ENCODE measurements at places on chromosomes 12 and 14.

DNA sequence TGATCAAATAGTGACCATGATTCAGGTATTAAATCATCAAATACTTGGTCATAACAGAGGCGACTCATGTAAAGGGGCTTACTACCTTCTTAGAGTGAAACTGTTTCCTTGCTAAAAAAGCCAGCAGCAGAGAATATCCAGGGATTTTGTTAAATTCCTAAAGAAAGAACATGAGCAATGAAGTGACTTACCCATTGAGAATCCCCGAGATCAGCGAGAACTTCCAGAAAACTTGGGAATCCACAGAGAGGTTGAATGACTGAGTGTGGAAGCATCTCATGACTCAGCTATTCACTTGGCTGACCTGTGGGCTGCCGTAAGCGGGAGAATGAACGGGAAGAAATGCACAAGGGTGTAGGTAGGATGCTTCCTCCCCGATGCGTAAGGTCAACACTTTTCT, 85.3 kb upstream of the KCNA1 start:
- no peak for DNase-seq

DNA sequence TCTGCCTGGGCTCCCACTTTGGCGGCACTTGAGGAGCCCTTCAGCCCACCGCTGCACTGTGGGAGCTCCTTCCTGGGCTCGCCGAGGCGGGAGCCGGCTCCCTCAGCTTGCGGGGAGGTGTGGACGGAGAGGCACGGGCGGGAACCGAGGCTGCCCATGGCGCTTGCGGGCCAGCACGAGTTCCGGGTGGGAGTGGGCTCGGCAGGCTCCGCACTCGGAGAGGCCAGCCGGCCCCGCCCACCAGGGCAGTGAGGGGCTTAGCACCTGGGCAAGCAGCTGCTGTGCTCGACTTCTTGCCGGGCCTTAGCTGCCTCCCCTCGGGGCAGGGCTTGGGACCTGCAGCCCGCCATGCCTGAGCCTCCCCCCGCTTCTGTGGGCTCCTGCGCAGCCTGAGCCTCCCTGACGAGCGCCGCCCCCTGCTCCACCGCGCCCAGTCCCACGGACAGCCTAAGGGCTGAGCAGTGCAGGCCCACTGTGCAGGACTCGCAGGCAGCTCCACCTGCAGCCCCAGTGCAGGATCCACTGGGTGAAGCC, 44.6 kb downstream of the R3HDM2 start:
- no peak for DNase-seq

GRCh38 chr12:120416490-120417216, 21.3 kb upstream of the COX6A1 start:
- DNase-seq: no peak

DNA sequence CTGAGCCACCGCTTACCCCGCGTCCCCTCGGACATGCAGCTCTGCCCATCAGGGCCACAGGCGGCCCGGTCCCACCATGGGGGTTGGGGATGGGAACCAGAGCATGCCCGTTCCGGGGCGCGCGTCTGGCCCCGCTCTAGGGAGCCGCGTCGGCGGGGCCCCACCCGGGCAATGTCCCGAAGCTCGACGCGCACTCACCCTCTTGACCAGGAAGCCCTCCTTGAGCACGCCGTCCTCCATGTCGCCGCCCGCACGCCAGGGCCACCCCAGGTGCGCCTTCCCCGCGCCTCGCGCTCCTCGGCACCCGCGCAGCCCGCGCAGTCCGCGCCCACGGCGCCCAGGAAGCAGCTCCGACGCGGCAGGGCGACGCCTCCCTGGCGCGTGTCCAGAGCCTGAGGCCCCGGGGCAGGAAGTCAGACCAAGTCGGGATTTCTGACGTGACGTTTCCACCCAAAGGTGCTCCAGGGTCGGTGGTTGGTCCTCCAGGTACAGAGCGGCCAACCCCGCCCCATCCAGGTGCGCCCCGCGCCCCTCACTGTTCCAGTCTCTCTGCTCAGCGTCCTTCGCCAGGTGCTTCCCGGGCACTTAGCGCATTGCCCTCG, at the start of gene PLEK2:
Gene PLEK2 (minus strand): TSS at position 346 of the 602 bp plus-strand sequence. CDS start 106 bp downstream, at position 240.
- DNase-seq: peak; percentile 73

DNA sequence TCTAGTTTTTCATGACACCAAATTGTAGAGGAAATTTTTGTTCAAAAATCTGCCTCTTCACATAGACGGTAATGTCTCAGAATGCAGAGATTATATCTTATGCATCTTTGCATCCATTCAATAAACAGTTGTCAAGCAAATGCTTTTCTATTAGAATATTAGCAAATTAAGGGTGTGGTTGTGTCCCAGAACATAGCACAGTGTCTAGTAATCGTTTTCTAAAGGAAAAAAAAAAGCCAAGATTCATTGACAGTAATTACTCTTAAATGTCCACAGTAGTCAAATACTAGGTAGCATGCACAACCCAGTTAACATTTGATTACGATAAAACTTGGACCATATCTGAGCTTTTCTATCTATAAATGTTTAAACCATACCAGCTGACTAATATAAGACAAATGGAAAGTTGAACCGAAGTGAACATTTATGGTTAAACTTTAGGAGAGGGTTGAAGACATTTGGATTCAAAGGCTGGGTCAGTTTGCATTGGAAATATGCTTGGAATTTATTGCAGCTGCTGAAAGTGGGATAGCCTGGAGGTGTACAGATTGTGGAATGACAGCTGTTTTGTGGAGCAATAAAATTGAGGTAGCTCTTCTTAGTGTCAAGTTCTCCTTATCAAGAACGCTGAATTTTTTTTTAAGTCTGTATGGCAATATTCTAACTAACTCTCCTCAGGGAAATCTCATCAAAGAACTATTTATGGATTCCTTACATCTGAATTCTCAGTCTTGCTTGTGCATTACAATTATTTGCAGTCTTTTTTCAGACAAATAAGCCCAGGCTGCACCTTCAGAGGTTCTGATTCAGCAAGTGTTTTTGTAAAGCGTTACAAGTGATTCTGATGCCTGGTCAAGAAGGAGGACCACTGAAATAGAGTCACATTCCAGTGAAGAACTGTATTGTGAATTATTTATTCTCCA, 66.7 kb upstream of the ATP2B1 start:
- no peak for DNase-seq

DNA sequence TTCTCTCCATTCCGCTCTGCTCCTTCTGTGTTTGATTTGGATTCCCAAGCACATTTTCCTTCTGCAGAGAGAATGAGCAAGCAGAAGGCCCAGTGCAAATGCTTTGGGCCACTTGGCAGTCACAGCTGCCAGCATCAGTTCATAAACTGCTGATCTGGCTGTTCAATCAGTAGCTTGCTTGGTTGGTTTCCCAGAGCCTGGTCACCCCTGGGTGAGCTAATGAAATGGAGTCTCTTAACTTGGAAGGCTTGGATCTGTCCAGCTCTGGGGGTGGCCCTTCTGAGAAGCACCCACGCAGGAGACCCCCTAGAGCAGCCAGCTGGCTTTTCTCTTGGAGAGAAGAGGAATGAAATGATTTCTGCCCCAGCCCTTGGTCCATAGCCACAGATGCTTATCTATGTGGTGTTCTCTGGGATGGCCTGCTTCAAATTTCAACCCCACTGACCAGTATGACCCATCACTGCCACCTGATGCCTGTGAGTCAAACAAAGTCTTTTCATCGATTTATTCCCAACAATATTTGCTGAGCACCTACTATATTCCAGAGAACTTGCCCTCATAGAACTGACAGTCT, 30.3 kb downstream of the FAIM2 start:
- no peak for DNase-seq

- DNase-seq: no peak
These were observed 4.0 kb downstream of the RFLNA start for GRCh38 chr12:124298685-124299410.

DNA sequence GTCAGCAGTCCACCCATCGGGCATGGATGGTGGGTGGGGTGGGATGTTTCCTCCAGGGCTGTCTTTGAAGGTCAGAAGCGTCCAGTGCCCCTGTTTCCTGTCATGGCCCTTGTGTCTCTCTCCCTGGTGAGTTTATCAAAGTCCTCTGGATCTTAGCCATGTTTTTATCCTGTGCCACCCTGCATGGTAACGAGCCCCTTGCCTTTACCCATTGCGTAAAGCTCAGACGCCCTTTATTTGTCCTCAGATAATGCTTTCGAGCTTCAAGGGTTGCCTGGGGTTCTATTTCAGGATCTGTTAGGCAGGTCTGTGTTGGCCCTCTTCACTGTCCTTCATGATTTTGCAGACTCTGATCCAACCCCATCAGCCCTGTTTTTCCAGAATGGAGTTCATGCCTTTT, 172.9 kb downstream of the TSPAN9 start:
- no peak for DNase-seq

DNA sequence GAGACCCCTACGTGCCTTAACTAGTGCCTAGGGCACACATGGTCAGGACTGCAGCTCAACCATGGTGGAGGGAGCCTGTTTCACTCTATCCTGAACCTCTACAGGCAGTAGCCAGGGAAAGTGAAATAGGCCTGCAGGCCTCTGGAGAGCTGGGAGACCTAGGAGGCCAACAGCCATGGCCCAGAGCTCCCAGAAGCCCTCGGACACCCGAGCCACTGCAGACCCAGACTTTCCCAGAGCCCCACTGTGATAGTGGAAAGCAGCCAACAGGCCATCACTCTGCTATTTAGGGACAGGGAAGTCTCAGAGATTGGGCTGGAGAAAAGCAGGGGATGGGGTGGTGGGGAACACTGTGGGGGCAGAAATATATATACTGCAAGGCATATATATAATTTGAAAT, 56.5 kb upstream of the ZFP36L1 start:
- no peak for DNase-seq

GRCh38 chr14:26138764-26139445, 458.9 kb downstream of the NOVA1 start:
- no peak for DNase-seq

- DNase-seq: no peak
These were observed 1435.7 kb downstream of the LRFN5 start for GRCh38 chr14:43042408-43042807.

DNA sequence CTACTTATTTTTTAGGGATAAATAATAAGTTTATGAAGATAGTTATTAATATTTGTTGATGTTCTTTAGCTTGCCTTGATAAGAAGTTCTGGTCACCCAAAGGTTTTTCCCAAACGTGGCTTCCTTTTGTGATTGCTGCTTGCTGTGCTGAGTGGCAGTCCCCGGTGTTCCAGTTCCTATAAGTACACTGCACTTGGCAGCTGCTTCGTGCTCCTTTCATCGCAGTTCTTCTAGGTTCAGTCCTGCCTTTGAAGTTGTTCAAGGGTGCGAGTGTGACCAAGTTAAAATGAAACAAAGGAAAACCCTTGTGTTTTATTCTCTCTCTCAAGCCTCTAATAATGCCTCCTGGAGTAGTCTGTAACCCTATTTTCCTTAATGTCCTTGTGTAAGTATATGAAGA, 128.5 kb upstream of the ATF1 start:
- peak; percentile 15 for DNase-seq

- DNase-seq: no peak
These were observed 623.3 kb downstream of the LRFN5 start for GRCh38 chr14:42229976-42230375.

GRCh38 chr12:51959211-51959610, 7.7 kb downstream of the ACVR1B start:
- no peak for DNase-seq

DNA sequence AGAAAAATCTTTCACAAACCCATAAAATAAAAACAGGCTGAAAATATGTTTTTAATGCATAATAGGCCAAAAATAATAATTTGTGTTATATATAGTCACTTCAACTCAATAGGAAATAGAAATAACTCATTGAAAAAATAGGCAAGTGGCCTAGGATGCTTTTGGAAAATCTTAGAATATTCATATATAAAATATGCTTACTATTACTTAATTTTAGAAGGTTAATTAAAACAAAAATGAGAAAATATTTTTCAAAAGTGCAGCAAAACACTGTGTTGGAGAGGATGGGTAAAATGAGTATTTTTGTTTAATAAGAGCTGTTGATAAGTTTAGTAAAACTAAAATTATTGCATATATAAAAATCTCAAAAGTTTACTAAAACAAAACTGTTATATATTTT, 308.0 kb upstream of the ATXN7L3B start:
- no peak for DNase-seq

DNA sequence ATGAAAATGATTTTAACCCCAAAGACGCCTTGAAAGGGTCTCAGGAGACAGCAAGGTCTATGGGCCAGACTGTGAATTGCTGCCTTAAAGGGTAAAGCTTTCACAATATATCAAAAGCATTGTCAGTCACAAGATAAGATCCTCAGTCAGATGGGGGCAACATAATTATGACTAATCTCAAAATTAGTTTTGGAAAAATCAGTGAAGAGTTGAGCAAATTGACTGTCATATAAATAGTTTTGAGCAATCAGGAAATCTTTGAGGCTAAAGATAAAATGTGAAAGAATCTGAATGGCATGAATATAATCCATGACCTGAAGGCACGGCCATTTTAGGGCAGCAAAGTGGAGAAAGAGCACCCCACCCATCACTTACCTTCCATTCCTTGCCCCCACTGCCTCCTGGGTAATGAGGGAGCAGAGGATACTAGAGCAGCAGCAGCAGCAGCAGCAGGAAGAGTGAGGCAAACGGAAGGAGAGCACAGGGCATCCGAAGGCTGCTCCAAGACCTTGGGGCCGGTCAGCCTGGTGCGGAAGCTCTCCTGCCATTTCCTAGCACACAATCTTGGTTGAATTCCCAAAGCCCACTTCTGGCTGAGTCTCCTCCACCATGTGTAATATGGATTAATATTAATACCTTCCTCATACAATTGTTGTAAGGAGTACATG, 7.0 kb downstream of the STON2 start:
- no peak for DNase-seq

DNA sequence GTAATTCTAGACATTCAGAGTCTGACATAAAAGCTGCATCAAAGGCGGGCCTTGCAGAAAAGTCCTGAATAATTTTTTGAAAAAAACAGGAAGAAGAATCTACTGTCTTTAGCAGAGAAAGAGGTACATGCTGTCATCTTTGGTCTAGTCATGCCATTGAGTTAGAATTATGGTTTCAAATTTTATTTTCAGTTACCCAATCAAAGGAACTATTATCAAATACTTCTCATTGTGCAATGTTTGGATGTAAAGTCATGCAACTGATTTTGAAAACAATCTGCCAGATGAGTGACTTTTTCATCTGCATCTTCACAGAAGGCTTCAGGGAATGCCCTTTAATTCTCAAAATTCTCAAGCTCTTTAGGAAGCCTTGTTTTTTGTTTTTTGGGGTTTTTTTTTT, 803.5 kb downstream of the FLRT2 start:
- no peak for DNase-seq

GRCh38 chr12:26608706-26609105, 224.3 kb downstream of the ITPR2 start:
- DNase-seq: no peak

DNA sequence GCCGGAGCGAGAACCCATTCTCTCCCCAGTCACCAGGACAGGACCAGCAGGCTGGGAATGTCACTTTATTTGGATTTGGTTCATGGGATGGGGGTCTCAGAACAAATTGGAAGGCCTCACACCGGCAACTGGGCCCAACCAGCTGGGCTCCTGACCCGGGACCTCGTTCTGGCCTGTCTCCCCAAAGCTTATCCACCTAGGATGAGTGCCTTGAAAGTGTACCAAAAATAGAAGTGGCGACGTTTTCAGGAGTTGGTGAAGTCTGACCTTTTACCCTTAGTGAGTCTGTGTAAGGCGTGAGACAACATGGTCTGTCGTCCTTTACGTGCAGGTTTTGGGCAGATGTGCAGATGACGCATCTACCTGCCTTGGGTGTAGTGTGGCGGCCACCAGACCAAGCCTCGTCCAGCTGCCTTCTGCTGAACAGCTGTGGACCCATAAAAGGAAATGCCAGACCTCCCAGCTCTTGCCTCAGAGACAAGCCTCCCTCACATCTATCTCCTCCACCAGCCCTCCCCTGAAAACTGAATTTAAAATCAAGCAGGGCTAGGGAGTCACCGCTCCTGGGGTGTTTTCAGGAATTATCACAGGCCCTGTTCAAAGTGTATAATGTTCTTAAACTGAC, 36.6 kb upstream of the CLMN start:
- no peak for DNase-seq

- DNase-seq: no peak
These were observed 380 bp downstream of the ANO2 start for GRCh38 chr12:5944688-5945070.

Data from CD4-positive, alpha-beta T cell treated with Interleukin-6 for 4 hours (primary cell).